ENCODE measurements at places on chromosomes 1 and 21.
A peak's percentile ranks its signal among the peaks of the same experiment; 100 is the strongest.

DNA sequence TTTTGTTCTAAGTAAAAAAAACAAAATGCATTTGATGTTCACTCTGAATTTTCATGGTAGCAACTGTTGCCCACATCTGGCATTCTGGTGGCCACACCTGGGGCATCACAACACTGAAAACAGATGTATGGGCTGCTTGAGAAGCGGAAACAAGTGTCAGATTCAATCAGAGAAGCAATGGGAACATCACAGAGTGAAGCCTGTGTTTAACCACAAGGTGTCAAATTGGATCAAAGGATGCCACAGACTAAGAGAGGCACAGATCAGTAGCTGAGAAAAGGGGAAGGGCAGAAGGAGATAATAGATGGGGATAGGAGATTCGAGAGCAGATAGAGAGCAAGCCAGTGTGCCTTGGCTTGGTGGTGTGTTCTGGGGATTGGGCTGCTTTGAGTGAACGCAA, 49.8 kb upstream of the MTF2 start:
- DNase-seq, result no peak

- DNase-seq, result no peak
These were observed 14.2 kb upstream of the PEX10 start for GRCh38 chr1:2426540-2426939.

DNA sequence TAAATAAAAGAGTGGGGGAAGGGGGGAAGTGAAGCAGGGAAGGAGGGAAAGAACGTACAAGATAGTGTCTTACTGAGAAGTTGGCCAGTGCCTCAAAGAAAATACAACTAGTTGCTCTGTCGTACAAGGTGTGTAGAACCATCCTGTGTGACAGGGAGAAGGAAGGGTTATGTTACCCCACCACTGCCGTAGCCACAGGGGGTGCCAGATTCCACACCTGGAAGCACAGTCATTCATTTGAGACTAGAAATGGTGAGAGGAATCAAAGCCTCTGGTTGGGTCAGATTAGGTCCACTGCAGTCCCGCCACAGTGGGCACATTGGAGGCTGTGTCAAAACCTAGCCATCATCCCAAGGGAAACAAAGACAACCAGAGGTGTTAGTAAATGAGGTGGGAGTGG, 2.7 kb upstream of the ERI3 start:
- DNase-seq, result no peak

- DNase-seq, result no peak
These were observed 8.2 kb downstream of the RC3H1 start for GRCh38 chr1:174013864-174014418.

- no peak for DNase-seq
These were observed 74.6 kb downstream of the CTH start for GRCh38 chr1:70485624-70486023.

DNA sequence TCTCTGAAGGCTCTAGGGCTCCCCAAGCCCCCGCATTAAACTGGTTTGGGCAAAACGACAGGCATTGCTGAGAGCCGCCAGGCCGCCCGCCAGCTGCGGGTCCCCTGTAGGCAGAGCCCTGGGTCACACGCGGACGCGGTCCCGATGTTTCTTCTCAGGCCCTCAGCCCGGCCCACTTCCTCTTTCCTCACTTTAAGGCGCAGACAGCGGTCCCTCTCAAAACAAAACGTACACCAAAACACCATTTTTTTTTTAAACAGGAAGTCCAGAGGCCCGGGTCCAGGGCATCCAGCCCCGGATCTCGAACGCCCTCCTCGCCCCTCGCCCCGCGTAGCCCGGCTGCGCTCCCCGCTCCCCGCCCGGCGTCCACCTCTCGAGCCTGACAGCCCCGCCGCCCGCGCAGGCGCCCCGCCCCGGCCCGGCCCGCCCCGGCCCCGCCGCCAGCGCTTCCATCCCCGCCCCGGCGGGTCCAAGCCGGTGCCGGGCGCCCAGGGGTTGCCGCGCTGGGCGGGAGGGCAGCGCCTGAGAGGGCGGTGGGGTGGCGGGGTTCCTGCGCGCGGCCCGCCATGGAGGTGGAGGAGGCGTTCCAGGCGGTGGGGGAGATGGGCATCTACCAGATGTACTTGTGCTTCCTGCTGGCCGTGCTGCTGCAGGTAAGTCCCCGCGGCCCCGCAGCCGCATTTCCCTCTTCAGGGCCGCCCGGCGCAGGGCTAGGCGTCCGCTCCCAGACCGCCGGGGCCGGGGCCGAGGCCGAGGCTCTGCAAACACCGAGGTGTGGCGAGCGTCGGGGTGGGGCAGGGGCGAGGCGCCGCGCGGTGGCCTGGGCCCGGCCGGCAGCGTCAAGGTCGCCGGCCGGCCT, at the start of gene SLC22A15:
SLC22A15 (plus strand) TSS at position 452 of the 859 bp plus-strand sequence; CDS start at position 567, 115 bp downstream.
- DNase-seq, result peak; percentile 73

- no peak for DNase-seq
These were observed 116.5 kb upstream of the SLC45A1 start for GRCh38 chr1:8201331-8201861.

DNA sequence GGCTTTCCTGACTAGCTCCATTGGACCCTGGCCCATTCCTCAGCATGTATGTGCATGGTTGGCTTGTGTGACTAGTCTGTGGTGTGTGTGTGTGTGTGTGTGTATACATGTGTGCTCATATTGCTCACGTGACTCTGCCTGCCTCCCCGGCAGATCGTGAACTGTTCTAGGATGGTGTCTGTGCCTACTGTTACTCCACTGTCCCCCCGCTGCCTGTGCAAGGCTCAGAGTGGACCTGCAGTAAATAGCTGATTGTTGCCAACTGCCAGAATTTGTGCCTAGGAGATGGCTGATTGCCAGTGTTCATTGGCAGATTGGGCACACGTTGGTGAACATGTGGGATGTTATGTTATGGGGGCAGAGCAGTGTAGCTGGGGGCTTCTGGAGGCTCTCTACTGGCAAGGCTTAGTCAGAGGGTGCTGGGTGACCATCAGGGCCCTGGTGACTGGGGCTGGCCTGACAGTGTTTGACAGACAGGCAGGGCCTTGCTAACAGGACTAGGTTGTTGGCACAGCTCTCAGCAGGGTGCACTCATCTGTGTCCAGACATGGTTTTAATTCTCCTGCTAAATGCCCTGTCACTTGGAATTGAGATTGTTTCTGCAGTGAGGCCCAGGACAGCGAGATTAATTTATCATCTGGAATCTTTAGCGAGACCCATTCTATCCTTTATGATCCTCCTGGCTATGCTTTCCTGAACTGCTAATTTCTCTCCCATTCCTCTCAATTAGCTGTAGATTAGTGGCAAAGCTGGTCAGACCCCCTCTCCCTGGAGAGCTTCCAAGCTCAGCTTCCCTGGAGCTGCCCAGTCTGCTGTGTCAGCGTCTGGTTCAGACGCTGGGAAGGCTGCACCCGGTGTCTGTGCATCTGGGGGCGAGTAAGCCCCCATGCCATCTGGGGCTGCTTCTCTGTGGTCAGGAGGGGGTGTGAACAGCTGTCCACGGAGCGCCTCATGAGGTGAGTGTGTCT, 20.8 kb downstream of the SLC6A17 start:
- no peak for DNase-seq

DNA sequence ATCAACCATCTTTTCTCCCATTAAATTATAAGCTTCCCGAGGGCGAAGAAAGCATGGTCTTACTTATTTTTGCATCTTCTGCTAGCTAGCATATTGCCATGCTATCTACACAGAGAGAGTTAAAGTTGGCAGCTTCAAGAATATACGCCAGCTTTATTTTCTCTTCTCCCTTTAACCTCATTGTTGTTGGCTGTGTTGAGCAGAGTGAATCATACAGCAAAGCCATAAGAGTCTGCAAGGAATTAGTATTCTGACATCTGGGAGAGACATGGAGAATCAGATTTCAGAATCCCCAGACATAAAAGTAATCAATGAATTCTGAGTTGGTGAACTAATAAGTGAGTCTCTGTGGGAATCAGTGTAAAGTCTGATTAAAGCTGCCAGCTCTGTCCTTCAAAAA, 649.6 kb upstream of the PTBP2 start:
- DNase-seq, result no peak

GRCh38 chr1:32920833-32921232, 19.6 kb upstream of the TMEM54 start:
- DNase-seq, result no peak

DNA sequence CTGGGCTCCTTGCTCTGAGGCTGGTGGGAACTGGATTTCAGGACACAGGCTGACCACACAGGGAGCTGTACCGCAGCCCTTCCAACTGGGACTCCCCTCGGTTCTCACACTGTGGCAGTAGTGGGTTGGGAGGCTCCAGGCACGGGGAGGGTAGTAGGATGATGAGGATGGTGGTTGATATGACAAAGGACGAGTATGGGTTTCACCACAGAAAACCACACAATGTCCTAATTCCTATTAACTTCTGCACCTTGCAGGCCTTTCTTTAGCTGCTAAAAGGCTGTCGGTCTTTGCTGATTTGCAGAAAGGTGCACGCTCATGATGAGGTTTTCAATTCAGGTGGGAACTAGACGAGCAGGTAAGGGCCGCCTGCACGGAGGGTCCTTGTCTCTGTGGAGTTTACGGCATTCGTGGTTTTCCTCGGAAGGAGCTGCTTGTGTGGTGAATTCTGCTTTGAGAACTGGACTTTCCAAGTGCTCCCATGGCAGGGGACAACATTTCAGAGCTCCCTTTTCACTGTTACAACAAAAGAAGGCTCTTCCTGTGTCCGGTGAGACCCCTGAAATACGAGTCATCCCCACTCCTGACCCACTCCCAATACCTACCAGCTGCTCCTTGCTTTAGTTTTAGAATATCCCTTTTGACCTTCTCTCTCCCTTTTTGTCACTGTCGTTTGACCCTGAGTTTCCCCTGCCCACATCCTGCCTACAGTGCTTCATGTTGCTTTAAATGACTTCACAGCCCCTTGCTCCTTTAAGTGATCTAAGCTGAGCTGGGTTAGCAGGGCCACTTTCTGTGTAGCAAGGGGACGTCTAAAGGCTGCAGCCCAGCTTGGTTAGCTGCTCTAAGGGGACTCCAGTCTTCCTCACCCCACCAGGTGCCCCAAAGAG, 125.1 kb downstream of the MRPS6 start:
- no peak for DNase-seq

DNA sequence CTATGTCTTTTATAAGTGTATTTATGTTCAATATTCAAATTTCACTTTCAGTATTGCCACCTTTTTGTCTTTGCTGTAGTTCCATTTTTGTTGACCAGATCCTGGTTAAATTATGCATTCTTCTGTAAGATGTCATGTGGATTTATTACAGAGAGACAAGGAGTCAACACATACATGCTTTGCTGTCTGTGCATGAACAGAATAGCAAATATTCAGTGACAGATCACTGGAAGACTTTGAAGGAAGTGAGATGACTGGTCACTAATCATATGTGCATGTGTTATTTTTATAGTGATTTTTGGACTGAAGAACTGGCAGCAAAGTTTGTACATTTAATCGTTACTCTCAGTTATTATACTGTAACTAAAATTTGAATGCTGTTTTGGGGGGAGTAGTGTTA, 117.2 kb downstream of the PLPPR5 start:
- DNase-seq, result no peak

- DNase-seq, result no peak
These were observed 591.8 kb downstream of the ADGRL2 start for GRCh38 chr1:82392513-82392912.

GRCh38 chr21:44866780-44867179, 6.7 kb downstream of the PTTG1IP start:
- no peak for DNase-seq

DNA sequence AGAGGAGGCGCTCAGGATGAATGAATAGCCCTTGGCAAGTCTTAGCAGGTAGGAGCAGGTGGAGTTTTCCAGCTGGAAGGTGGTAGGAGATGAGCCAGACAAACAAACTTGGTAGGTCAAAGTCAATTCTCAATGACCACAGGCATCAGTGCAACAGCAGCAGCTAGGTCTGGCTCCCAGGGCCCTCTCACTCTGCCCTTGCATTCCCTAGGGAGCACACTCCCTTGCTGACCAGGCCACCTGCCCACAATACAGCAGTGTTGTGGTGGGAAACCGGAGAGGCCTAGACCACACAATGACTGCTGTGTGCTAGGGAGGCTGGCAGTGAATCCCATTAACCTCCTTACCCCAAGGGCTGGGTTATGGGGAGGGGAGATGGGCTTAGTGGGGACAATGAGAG, 13.0 kb upstream of the PAQR6 start:
- DNase-seq, result no peak

DNA sequence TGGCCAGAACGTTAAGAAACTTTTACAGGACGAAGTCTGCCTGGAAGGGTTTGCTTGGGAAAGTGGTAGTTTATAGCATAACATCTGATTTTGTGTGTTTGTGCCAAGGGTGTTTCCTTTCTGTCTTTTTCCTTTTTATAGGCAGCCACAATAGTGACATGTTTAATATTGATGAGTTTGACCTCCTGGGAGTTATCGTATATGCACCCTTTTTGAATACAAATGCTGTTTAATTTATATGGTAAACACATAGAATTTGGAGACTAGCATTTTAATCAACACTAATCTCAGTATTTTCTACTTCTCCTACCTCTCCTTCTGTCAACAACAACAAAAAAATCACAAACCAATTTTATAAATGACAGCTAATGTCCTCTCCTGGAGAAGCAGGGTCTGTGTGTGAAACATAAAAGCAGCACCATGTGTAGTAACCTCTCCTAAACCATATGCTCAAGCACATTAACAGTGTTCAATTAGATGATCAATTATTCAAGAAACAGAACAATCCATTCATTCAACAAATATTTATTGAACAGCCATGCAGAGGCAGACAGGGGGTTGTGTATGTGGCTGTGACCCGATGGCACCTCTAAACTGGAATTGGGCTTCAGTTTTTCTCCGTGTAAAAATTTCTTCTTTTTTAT, 604 bp upstream of the FMN2 start:
- DNase-seq, result no peak

DNA sequence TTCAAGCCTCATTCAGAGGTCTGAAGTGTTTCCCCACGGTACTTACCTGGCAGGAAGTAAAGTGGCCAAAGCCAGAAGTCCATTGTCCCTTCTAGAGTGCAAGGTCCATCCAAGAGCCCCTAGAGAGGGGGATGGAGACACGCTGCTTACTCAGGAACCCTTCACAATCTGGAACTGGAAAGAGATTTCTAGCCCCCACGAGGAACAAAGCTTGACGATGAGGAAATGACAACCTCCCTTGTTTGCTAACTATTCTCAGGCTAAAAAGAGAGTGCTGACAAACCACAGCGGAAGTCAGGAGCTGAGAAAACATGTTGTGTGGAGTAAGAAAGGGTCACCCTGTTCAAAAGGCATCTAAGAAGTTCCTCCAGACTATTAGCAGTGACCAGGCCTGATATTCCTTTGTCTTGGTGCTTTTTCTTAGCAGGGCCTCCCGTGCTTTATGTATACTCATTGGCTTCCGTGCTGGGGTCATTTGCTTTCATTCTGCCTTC, at the start of gene FCMR:
FCMR (minus strand) TSS at position 170 of the 494 bp plus-strand sequence; CDS start at position 83, 87 bp downstream.
- DNase-seq, result no peak

DNA sequence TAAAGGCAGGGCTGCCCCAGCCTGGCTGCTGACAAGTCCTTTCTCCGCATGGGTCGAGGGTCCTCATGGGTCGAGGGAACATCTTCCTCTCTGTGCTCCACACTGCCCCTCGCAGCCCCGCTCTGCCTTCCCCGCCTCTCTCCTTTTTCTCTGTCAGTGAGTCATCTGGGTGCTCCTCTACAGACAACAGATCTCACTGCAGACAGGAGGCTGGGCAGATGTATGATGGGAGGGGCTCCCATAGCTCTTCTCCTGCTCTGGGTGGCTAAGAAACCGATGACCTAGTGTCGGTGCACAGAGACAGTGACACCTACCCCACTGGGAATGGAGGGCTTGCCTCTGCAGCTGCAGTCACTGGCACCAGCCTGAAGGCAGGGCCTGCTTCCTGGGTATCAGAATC, 5.5 kb downstream of the KCNA10 start:
- no peak for DNase-seq
